ENCODE measurements at places on chromosomes 3 and 15.

DNA sequence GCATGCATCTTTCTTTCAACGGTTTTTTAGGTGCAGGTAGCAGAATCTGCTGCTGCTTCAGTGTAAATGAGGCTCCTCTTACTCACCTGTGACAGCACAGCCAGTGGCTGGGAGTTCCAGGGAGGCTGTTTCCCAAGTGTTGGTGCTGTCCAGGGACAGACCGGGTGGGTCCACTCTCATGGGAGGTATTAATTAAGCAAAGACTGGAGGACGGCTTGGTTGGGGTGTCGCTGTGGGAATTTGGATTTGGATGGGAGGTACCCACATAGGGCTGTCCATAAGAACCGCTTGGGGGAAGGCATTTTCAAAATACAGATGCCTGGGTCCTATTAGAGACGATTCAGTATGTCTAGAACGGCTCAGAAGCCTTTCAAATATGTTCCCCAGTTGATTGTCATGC is 42.9 kb downstream of the SV2B start:
- DNase-seq = no peak

- DNase-seq = no peak
These were observed 48.1 kb downstream of the PLCL2 start for GRCh38 chr3:16932877-16933276.

DNA sequence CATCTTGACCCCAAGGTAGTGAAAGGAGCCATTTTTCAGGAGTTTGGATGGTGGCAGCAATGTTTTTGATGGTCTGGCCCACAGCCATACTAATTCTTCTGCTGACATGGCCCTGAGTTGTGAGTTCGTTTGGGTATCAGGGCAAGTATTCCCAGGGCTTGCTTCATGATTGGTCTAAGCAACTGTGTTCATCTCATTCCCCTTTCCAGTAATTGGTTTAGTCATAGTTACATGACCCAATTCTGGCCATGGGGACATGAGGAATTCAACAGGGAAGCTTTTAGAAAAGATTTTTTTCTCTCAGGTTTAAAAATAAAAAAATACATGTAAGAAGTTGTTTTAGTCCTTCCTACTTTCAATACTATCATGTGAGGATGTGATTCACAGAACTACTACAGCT is 150.5 kb upstream of the NPHP3 start:
- no peak for DNase-seq

GRCh38 chr15:75230551-75231371 is 27.4 kb upstream of the GOLGA6C start:
- no peak for DNase-seq

- DNase-seq = no peak
These were observed 66.9 kb upstream of the TRA2B start for GRCh38 chr3:186004671-186005070.

DNA sequence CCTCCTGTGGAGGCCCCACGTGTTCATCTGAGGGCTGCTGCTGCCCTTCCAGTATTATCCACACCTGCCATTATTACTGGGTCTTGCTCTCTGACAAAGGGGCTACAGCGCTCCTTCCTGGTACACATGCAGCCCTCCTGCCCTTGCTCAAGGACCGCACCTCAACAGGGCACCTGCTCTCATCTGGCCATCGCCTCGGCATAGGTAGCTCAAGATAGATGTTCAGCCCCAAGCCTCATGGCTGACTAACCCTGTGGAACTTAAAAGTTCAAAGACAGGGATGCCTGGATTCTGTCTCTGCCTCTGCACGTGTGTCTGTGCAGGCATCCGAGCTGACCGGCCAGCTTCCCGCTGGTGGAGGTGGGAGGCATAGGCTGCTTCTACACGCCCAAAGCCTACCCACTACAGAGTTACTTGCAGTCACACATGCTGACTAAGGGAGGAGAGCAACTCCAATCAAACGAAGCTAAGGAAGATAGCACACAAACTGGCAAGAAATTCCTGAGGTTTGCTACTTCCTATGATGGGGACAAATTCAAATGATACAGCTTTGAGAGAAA is 152.5 kb upstream of the ATP10A start:
- DNase-seq = no peak

DNA sequence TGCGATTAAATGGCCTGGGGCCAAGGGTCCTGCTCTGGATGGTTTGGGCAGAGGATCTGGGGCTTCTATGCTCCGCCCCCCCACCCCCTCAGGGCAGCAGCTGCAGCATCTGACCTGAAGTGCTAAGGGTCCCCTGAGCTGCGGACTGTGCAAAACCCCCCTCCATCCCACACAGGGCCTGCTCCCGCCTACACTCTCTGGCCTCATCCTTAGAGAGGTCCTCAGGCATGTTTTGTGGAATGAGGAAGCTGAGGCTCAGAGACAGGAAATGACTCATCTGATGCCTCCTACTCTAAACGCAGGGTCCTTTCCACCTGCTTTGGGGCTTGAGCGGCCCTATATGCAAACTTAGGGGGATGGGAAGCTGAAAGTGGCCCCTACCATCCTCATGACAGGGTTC is 59.5 kb upstream of the CTSH start:
- no peak for DNase-seq

DNA sequence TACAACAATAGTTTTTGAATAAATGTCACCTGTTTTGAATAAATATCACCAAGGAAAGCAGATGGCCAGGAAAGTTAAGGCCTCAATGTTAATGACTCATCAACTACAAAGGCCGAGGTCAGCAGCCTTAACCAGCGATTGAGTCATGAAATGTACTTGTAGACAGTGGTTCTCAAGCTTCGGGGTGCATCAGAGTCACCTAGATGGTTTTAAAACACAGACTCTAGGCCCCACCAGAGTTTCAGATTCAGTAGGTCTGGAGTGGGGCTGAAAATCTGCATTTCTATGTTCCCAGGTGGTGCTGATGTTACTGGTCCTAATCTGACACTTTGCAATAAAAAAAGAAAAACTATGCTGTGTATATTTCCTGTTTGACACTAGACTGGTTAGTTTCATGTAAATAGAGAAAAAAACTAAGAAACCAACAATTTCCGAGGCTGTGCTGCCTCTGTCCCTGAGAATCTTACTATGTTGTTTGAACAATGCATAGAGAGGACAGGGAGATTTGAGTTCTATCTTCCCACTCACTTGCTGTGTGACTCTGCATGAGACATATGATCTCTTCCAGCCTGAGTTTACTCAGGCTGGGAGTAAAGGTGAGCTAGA is 9.8 kb downstream of the RAB27A start:
- no peak for DNase-seq

DNA sequence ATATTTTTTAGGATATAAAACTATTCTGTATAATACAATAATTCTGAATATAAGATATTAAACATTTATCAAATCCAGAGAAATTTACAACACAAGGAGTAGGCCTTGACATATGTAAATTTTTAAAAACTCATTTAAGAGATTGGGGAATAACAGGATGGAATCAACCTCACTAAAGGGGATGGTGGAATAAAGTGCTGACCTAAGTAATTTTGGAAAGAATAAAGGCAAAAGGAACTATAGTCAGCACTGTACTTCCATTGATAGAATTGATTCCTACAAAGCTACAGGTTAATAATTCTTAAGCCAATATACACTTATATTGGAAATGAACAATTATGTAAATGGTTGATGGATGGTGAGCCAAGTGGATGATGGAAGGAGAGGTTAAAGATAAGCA is 549.3 kb downstream of the TBL1XR1 start:
- DNase-seq = no peak

- no peak for DNase-seq
These were observed 43.1 kb downstream of the ZNF710 start for GRCh38 chr15:90044191-90044590.

GRCh38 chr15:76338486-76339304 is 2.1 kb downstream of the ISL2 start:
- no peak for DNase-seq

- DNase-seq = no peak
These were observed 180.6 kb downstream of the CHL1 start for GRCh38 chr3:377158-377561.

GRCh38 chr3:160473978-160474377 is 24.4 kb upstream of the TRIM59 start:
- no peak for DNase-seq

- no peak for DNase-seq
These were observed 69.6 kb downstream of the ATP10A start for GRCh38 chr15:25793354-25794050.

DNA sequence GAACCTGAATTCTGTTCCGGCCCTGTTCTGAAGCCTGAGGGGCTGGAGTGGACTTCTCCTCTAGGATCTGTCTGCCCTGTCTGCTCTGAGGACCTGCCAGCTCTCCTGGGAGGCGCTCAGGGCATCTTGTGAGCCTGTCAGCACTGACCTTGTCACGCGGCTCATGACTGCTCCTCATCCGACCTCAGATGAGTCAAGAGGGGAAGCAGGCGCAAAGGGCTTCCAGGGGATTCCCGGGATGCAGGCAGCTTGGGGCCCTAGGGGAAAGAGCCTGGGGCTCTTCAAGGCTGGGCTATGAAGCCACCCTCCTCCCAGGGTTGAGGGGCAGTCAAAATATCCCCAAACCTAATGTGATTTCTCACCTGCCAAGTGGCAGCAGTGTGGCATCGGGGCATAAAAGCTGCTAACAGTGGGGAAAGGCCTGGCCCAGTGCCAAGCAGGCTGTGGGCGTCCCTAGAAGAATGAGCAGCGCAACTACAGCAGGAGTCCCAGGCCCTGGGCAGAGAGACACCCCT is 27.6 kb upstream of the ANKDD1A start:
- DNase-seq = no peak
